ENCODE measurements at places on chromosomes 1 and 21.

DNA sequence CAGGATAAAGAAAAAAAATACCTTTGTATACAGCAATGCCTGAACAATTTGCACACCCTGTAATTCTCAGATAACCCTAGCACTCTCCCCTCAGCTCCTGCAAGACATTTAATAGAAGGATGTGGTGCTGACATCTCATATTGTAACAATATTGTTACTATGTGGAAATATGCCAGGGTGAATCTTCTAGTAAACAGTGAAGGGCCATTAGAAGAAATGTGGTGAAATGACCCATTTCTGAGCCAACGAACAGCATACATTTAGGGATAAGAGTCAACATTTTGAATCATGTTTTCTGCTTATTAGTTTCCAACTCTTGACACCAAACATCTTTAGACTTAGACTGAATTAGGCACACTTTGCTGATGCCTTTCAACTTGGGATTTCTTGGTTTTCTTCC lies 188.2 kb downstream of the KAZN start:
- no peak for DNase-seq

GRCh38 chr1:67850611-67851075 lies 17.4 kb upstream of the GNG12 start:
- no peak for DNase-seq

- DNase-seq, result no peak
Observed at GRCh38 chr21:42481169-42481568, 14.9 kb downstream of the RSPH1 start.

DNA sequence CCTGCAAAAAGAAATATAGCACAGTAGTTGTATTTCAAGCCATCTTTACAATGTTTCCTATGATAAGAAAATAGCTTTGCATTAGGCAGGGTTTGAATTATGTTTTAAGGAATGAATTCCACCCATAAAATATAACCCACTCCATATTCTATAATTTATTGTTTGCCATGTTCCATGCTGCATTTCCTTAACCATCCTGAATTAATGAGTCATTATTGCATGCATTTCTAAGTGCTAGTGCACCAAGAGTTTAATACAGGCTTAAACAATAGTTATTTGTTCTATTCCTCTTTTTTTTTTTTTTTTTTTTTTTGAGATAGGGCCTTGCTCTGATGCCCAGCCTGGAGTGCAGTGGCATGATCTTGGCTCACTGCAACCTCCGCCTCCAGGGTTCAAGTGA lies 45.2 kb downstream of the MIGA1 start:
- no peak for DNase-seq

DNA sequence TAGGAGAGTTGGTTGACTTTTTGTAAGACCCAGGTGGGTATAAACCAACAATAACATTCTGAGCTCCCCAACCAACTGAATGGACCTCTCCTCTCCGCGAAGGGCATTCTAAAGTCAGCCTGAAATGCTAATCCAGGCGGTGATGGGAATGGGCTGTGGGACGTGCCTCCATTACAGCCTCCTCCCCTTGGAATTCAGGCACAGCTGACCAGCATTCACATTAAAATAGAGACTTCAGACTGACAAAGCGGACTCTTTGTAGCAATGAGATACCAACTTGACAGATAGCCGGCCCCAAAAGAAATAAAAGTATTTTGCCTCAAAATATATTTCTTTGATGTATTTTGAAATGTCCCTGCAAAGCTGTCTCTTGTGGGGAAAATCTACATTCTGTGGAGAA lies 101.7 kb downstream of the KIF26B start:
- DNase-seq, result no peak

- no peak for DNase-seq
Observed at GRCh38 chr21:16179773-16180172, 450.0 kb downstream of the USP25 start.

DNA sequence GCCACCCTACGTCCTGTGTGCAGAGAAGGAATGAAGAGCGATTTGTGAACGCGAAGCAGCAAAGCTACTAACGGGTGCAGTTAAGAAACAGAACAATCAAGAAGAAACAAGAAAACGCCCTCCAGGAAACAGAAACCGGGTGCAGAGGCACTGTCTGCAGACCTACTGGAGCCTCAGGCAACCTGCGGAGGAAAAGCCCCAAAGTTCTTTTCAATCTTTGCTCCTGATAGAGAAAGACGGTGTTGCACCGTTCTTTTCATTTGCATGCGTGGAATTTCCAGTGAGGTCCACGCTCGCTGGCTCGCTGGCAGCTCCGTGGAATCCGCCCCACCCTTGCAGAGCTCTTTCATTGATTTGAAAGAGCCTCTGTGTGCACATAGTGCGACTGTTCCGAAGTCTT lies 37.0 kb upstream of the PDE9A start:
- DNase-seq, result no peak

- no peak for DNase-seq
Observed at GRCh38 chr1:214418391-214418790, 133.0 kb downstream of the PTPN14 start.

- DNase-seq, result no peak
Observed at GRCh38 chr1:50474859-50475809, 51.9 kb upstream of the DMRTA2 start.

- DNase-seq, result no peak
Observed at GRCh38 chr1:209431813-209432442, 151.6 kb upstream of the CAMK1G start.

DNA sequence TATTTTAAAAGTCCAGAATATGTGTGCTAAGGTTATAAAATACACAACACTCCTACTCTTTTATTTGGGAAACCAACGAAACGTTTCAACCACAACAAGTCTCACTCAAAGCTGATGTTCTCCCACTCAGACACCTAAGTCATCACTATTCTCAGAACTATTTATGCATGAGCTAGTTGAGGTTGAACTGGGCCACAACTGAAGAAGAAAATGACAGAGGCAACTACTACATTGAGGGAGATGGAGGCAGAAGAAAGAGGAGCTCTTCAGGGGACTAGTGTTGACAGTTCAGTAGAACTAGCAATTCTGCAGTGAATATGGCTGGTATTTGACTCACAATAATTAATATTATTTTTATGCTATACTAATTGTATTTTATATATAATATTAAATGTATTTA lies 198.2 kb downstream of the SEC16B start:
- DNase-seq, result no peak

DNA sequence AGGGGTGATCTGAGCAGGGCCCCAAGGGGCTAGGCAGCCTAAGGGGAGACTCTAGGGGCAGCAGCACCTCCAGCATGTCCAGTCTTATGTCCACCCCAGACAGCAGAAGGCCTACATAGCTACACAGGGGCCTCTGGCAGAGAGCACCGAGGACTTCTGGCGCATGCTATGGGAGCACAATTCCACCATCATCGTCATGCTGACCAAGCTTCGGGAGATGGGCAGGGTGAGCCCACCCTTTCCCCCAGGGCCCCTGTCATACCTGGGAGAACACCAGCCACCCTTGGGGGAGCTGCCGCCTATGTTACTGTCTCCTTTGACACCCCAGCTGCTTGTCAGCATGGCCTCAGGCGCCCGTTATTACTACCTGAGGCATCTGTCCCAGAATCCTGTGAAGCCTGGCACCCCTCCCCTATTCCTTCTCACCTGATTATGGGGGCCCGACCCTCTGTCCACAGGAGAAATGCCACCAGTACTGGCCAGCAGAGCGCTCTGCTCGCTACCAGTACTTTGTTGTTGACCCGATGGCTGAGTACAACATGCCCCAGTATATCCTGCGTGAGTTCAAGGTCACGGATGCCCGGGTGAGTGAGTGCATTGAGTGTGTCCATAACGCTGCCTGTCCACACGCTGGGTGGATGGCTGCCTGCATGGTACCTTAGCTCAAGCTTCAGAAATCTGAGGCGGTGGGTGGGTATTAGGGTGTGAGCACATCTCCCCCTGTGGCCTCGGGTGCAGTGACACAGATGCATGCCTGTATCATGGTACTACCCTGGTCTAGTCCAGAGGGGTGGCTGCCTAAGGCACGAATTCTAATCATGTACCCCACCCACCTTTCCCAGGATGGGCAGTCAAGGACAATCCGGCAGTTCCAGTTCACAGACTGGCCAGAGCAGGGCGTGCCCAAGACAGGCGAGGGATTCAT lies 29.7 kb upstream of the KDM4A start:
- DNase-seq, result no peak

DNA sequence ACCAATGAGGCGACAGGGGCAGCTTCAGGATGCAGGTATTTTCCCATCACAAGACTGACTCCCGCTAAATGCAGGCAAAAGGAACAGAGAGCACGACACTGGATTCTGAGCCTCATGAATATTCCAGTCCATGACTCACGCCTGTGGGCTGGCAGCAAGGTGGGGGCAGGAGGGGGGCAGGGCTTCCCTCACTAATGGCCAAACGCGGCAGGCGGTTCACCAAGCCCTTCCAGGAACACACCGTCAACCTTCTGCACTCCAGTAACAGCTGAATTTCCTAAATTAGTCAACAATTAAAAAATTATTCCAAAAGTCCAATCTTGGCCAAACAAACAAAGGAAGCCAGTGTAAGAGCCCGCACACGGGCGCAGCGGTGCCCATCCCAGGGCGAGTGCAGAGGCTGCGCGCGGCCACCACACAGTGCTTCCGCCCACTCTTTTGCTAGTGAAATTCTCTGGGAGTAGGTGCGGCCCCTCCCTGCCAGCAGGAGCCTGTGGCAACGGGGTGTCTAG lies 12.5 kb upstream of the GPR153 start:
- no peak for DNase-seq

DNA sequence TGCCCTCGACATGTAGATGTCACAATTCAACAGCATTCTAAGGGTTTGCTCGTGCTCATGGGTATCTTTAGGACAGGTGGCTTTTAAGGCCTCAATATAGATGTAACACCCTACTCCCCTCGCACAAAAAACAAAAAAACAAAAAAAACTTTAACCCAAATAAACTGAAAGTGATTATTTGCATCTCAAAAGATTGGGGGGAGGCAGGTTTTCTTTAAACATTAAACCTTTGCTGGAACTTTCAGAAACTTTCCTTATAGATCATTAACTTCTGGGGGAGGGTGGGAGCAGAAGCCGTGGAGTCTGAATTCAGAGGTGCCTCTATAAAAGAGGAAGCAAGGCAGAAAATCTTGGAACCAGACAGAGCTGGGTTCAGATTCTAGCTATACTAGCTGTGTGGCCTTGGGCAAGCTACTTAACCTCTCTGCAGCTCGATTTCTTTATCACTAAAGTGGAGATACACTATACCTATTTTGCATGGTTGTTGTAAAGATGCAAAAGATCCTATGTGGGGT lies 3.2 kb upstream of the KIAA1614 start:
- no peak for DNase-seq

- DNase-seq, result no peak
Observed at GRCh38 chr1:90045853-90046563, 51.1 kb downstream of the ZNF326 start.

- no peak for DNase-seq
Observed at GRCh38 chr1:157245823-157246222, 107.6 kb upstream of the ETV3 start.

DNA sequence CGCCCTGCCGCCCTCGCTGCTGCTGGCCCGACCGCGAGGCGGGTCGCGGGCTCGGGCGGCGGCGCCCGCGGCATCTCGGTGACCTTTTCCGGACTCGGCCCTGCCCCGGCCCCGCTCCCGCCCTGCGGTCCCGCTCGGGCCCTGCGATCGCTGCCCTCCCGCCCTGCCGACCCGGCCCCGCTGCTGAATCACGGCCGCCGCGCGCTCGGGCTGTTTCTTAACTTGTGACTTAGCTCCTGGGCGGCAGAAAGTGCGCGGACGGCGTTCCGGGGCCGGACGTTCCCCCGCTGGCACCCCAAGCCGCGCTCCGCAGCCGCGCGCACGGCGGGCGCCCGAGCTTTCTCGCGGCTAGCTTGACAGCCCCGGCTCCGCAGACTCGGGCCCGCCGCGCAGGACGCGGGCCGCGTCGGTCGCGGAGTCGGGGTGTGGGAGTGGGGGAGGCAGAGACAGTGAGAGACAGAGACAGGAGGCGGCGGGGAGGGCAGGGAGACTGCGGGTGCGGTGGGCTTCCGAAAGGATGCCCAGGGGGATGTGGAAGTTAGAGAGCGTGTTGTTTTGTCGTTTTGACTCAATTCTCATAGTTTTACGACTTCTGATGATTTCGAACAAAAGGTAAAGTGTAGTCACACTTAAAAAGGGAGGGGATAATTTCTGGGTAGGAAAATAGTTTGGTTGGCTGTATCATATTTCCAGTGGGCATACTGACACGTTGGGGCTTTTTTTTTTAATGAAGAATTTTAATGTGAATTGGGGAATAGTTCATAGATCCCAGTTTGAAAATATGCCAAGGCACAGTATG lies 49.8 kb downstream of the PRDM2 start:
- DNase-seq, result peak; percentile 44

- no peak for DNase-seq
Observed at GRCh38 chr1:51607681-51608095, 9.2 kb upstream of the OSBPL9 start.

- DNase-seq, result peak; percentile 11
Observed at GRCh38 chr1:111441573-111442192, 7.4 kb downstream of the WDR77 start.

- DNase-seq, result no peak
Observed at GRCh38 chr1:234545517-234546386, 64.2 kb downstream of the IRF2BP2 start.

DNA sequence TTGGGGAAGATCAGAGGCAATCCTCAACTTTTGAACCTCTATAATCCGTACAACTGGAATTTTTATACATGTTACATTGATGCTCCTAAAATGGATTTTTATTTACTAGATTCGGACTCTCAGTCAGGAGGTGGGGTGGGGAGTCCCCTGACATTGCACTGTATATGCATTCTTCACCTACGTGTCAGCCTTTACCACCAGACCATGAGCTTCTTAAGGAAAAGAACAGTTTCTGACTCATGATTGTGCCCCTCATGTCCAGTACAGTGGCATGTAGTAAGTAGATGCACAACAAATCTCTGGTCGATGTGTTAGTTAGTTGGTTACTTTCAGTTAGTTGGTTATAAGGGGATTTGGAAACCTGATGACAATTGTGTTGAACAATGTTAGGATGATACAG lies 15.4 kb downstream of the LPAR3 start:
- DNase-seq, result no peak

- DNase-seq, result no peak
Observed at GRCh38 chr1:9248341-9249262, 14.0 kb downstream of the H6PD start.

GRCh38 chr1:221405146-221405545 lies 336.7 kb downstream of the DUSP10 start:
- no peak for DNase-seq

- DNase-seq, result no peak
Observed at GRCh38 chr21:16420031-16420724, 690.4 kb downstream of the USP25 start.

- no peak for DNase-seq
Observed at GRCh38 chr1:93111561-93111960, 32.5 kb downstream of the MTF2 start.

DNA sequence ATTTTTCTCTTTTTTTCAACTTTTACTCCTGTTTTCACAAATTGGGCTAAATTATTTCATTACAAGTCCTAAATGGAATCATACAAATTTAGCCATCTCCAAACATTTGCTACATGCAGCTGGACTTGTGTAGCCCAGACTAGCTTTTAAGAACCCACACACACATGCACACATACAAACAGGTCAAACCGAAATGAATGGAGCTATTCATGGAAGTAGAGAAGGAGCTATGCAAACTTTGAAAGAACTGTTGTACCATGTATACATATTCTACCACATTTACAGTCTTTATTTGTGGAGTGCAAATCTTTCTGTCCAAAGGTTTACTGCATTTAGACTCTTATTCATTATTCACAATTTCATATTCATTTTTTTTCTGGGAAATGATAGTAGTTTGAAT lies 189.1 kb upstream of the RNPC3 start:
- DNase-seq, result no peak

- DNase-seq, result no peak
Observed at GRCh38 chr1:170133766-170134495, 11.8 kb upstream of the NTMT2 start.

- DNase-seq, result no peak
Observed at GRCh38 chr1:237219751-237220642, 178.0 kb downstream of the RYR2 start.

GRCh38 chr1:99886179-99886578 lies 36.0 kb downstream of the AGL start:
- no peak for DNase-seq

Measured in stimulated activated CD8-positive, alpha-beta memory T cell treated with anti-CD3 and anti-CD28 coated beads, Interleukin-15, amount 100 ng/mL, for 48 hours (primary cell).